ENCODE measurements at places on chromosomes 12 and 14. TPM values are rescaled to one million over a fixed set of nuclear protein-coding genes. Genes with fewer than 3 reads are reported as not detected.

Gene HOXC5
- not detected for total RNA-seq

Gene AP5M1
- total RNA-seq = 32.7 TPM

- no peak for DNase-seq
Measured at GRCh38 chr12:29726321-29726692, 57.4 kb downstream of the TMTC1 start.

Gene TMEM260
- 17.9 TPM for total RNA-seq

Gene GLIPR1L1
- total RNA-seq = not detected

- DNase-seq = peak; percentile 66
Measured at GRCh38 chr12:8033153-8034044, 883 bp downstream of the FOXJ2 start.

DNA sequence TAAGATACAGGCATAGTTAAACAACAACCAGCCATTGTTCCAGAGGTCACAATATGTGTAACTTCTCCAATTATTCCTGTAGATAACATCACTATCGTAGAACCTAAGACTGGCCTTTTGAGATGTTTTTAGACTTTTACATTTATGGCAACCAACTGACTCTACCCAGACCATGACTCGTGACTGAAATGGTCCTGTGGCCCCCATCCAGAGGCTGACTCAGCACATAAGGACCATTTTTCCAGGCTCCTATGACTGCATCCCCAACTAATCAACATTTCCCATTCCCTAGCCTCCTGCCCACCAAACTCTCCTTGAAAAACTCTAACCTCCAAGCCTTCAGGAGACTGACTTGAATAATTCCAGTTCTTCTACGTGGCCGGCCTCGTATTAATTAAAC lies 52.6 kb upstream of the NID2 start:
- DNase-seq = no peak

DNA sequence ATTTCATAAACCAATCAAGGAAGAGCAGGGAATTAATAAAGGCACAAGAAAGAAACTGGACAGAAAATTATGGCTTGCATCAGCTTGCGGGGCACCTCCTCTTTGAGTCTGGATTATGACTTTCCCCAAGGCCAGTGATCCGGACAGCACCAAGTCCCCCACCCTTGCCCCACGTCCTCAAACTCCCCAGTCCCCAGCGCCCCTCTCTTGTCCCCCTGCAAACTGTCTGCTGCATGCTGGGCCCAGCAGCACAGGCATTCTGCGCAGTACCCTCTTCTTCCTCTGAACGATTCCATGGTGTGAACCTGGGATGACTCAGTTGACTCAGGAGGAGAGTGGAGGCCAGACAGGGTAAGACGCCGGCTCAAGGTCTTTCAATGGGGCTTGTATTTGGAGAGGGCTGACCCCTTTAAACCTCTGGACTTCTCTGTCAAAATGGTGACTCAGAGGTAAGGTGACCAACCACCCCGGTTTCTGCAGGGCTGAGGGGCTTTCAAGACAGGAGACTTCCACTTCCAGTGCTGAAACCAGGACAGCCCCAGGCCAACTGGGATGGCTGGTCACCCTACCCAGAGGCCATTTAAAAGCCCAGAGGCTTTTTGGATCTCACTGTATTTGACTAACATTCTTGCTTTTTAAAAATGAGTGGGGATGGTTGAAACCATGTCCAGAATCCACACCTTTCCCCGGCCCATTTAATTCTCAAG lies 13.5 kb downstream of the C14orf132 start:
- no peak for DNase-seq

Gene HIGD1C
- not detected for total RNA-seq

DNA sequence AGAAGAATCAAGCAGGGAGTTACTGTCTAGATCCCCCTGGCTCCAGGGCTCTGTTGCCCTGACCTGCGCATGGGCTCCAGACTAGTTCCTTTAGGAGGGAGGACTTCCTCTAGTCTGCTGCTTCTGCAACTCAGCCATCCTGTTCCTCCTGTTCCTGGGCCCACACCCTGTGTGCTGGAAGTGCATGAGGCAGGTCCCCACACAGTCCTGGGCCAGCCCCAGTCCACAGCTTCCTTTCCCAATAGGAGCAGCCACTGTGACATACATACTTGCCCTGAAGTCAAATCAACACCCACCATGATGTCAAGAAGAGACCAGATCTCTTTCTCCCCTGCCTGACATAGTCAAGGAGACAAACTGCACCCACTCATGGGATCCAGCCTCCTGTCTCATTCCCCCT lies 1.3 kb downstream of the SDR9C7 start:
- no peak for DNase-seq

Gene C3AR1
- total RNA-seq = 0.57 TPM

- DNase-seq = no peak
Measured at GRCh38 chr14:60381909-60382308, 104.0 kb downstream of the C14orf39 start.

GRCh38 chr12:32475724-32476123 lies 76.4 kb downstream of the FGD4 start:
- DNase-seq = no peak

DNA sequence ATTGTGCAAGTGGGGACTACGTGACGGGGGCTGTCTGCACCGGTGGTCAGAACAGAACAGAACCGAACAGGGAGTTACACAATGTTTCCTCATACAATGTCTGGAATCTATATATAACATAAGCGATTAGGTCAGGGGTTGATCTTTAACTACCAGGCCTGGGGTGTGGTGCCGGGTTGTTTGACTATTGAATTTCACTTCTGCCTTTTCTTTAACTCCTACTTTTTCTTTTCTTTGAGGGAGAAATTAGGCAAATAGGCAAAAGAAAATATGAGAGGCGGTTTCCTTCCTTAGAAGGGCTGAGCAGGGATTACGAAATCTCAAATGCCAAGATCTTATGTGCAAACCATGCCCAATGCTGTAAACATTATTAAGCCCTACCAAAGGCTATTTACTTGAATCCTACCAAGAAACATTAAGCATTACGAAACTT lies 140.3 kb downstream of the SLC38A6 start:
- DNase-seq = no peak

GRCh38 chr12:124774462-124775167 lies 89.0 kb downstream of the SCARB1 start:
- peak; percentile 92 for DNase-seq

GRCh38 chr12:20601668-20602280 lies 93.4 kb upstream of the SLCO1C1 start:
- no peak for DNase-seq

- no peak for DNase-seq
Measured at GRCh38 chr12:14841761-14842160, 1.6 kb downstream of the ART4 start.

GRCh38 chr14:94114589-94115057 lies 4.1 kb downstream of the IFI27 start:
- no peak for DNase-seq

Gene HCAR3
- total RNA-seq = 0.07 TPM

DNA sequence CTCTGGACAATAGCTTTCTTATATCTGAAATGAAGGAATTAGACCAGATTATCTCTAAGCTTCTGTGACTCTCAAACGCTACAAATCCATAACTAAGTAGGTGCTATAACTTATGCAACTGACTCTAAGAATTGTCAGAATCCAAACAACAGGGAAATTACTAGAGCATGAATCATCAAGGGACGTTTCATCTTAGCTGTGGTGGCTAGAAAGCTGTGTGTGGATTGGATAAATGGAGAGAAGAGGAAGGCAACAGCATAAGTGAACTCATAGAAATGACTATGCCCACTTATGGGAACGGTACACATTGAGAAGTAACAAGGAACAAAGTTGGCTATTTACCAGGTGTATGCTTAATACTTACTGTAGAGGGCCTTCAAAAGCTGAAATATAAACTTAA lies 96.0 kb upstream of the NEDD1 start:
- DNase-seq = no peak

- no peak for DNase-seq
Measured at GRCh38 chr12:78931466-78931990, 67.0 kb downstream of the SYT1 start.

GRCh38 chr12:87511371-87511770 lies 517.8 kb downstream of the C12orf50 start:
- DNase-seq = no peak

DNA sequence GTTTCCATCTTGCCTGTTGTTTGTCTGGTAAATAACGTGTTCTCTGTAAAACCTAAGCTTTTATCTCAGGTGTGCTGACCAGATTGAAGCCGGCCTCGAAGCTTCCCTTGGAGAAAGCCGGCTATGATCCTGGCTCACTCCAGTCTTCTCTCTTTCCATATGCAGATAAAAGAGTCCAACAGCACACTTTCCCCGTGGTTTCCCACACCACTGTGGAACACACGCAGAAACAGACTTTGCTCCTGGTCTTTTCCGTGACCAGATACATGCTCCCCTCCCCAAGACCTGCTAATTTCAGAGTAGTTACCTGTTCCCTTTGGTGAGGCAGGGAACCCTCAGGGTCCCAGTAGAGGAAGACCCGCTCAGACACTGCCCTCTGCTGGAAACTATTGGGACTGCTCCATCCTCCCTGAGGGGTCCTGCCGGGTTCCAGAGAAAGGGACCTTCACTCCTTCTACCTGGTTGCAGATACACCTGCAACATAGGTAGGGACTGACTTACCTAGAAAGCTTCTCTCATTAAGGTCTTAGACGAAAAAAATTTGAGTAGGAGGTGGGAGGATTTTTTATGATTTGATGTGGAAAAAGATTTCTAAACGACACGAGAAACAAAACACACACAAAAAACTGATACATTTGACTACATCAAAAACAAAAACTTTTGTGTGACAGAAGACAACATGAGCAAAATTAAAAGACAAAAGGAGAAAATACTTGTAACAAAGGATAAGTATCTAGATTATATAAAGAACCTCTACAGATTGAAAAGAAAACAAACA lies 415.4 kb upstream of the CCDC196 start:
- DNase-seq = peak; percentile 79

DNA sequence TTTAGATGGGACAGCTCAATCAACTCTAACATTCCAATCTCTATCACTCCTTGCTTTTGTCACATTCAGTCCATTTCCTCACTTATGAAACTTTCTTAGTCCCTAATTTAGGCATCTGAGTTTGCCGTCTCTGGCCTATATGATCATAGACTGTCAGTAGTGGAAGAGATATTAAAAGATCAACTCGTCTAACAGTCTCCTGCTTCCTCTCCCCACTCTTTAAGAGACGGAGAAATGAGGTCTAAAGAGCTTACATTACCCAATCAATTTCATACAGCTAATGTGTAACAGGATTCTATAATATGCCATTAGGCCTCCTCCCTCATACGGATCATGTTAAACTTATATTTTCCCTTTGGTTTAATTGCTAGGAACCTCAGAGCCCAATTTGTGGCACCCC lies 6.5 kb upstream of the ATP23 start:
- no peak for DNase-seq

GRCh38 chr12:108248011-108248410 lies 91.1 kb downstream of the CMKLR1 start:
- DNase-seq = no peak

Gene SDR9C7
- not detected for total RNA-seq

DNA sequence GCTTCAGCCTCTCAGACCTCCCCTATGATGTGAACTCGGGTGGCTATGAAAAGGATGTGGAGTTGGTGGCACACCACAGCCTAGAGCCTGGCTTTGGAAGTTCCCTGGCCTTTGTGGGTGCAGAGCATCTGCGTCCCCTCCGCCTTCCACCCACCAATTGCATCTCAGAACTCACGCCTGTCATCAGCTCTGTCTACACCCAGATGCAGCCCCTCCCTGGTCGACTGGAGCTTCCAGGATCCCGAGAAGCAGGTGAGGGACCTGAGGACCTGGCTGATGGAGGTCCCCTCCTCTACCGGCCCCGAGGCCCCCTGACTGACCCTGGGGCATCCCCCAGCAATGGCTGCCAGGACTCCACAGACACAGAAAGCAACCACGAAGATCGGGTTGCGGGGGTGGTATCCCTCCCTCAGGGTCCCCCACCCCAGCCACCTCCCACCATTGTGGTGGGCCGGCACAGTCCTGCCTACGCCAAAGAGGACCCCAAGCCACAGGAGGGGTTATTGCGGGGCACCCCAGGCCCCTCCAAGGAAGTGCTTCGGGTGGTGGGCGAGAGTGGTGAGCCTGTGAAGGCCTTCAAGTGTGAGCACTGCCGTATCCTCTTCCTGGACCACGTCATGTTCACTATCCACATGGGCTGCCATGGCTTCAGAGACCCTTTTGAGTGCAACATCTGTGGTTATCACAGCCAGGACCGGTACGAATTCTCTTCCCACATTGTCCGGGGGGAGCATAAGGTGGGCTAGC lies 7.0 kb upstream of the RPS26 start:
- DNase-seq = peak; percentile 25

Gene TTLL5
- 38.6 TPM for total RNA-seq

Gene C12orf50
- total RNA-seq = 0.11 TPM

DNA sequence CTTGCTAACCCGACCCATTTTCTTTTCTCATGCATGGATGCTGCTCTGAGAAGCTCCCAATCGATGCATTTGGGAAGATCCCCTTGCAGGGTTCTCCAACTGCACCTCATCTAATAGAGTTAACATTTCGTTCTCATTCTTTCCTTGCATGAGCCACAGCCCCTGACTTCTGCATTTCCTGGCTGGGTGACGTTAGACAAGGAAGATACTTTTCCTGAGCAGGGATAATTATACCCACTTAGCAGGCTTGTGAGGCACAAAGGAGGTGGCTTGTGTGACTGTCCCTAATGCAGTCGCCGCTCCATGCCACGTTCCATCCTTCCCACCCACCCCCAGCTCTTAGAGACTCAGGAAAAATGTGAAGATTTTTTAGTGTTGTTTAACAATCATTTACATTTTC lies 195.1 kb downstream of the CHST11 start:
- DNase-seq = no peak

Gene PTPN6
- 483 TPM for total RNA-seq

DNA sequence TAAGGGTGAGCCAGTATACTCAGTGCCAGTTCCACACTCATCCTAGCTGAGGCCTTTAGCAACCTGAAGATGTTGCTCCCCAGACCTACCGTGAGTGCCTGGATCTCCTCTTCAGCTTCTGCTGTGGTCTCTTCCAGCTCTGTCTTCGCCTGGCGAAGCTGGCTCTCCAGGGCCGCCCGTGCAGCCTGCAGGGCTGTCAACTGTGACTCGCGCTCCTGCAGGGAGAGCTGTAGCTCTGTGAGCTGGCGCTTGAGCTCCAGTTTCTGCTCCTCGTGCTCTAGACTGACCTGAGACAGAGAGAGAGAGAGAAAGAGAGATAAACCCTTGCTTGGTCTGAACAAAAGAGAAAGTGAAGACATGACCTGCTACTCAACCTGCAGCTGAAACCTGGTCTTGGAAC lies 84.0 kb downstream of the PRKAB1 start:
- DNase-seq = no peak

Gene HRK
- not detected for total RNA-seq

- peak; percentile 68 for DNase-seq
Measured at GRCh38 chr12:21656905-21657325, 727 bp downstream of the LDHB start.

Gene DNAI7
- total RNA-seq = not detected

- no peak for DNase-seq
Measured at GRCh38 chr12:89817501-89818226, 109.0 kb upstream of the ATP2B1 start.

- no peak for DNase-seq
Measured at GRCh38 chr14:32377046-32377646, 48.0 kb downstream of the AKAP6 start.

Gene IGF1
- not detected for total RNA-seq

GRCh38 chr12:125166041-125166440 lies 100.8 kb downstream of the AACS start:
- no peak for DNase-seq

- DNase-seq = no peak
Measured at GRCh38 chr14:51889851-51890250, 29.4 kb downstream of the GNG2 start.

GRCh38 chr14:94138251-94138650 lies 8.8 kb upstream of the IFI27L2 start:
- DNase-seq = no peak

Gene BCL2L14
- 7.3 TPM for total RNA-seq

Data from activated CD4-positive, alpha-beta T cell treated with anti-CD3 and anti-CD28 coated beads for 36 hours (primary cell).